IPS DF 19.7 (cell line): ENCODE measurements at places on chromosomes 5 and 9.
A peak's percentile ranks its signal among the peaks of the same experiment; 100 is the strongest.

GRCh38 chr9:128144239-128145181 is 4.7 kb upstream of the LCN2 start:
- DNase-seq: no peak

DNA sequence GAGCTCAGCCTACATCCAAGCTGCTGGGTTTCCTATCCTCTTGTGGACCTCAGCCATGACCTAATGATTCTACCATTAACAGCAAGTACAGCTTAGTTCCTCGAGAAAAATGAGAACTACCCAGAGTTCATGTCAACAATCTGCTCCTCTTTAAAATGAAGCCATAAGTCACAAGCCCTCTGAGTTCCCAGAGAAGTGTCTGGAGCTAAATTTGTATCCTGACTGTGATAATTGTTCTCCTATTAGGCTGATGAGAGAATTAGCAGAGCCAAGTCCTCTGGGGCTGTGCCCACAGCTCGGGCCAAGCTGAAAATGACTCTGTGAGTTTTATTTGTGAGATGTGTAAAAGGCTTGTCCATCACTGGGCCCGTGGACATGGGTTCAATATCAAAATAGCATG is 145.1 kb upstream of the SMIM23 start:
- no peak for DNase-seq

DNA sequence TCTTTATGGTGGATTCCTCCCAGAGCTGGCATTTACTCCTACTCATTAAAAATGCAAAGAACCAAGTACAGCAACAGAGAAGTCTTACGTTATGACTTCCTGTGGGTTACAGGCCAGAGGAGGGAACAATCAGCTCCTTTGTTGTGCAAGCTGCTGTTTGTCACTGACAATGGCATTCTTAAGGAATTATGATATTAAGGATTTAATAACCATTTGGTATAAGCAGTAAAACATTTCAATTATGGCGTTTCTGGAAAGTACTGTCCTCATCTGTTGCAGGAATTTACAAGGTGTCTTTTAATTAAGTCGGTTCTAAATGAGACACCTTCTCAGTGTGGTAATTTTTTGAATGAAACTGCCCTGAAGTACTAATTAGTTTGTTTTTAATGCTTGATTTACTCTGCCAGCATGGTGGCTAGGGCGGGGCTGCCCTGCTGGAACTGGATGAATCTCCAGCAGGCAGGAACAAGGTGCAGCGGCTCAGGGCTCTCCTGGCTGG is 49.1 kb upstream of the VDAC1 start:
- no peak for DNase-seq

- DNase-seq: no peak
Observed at GRCh38 chr5:6704361-6704851, 8.8 kb upstream of the TENT4A start.

- peak; percentile 45 for DNase-seq
Observed at GRCh38 chr5:68898951-68899471, 194.8 kb upstream of the SLC30A5 start.

- DNase-seq: peak; percentile 63
Observed at GRCh38 chr5:178895615-178896571, at the start of gene ZFP2. Gene ZFP2 (plus strand): TSS chr5:178895913. CDS start chr5:178931314, 35,401 bp downstream.

- DNase-seq: no peak
Observed at GRCh38 chr9:110125207-110125751, 82.7 kb downstream of the C9orf152 start.

DNA sequence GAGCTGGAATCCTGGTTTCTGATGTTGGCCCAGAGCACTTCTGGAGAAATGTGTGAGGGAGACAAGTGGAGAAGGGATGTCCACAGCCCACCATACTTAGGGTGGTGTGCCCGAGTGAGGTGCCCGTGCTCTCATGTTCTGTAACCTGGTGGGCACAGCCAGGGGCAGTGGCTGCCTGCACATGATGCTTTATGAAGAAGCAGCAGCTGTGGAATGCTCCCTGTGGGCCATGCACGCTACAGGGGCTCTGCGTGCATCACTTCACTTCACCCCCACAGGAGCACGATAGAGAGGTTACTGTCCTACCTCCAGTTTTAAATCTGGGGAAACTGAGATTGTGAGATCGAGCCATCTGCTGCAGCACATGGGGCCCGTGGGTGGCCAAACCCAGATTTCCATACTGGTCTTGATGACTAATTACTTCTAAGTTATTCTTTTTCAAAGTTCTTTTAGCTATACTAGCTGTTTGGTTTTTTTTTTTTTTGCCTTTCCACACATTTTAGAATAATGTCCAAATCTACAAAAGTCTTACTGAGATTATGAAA is 441.6 kb downstream of the GADD45G start:
- DNase-seq: no peak

DNA sequence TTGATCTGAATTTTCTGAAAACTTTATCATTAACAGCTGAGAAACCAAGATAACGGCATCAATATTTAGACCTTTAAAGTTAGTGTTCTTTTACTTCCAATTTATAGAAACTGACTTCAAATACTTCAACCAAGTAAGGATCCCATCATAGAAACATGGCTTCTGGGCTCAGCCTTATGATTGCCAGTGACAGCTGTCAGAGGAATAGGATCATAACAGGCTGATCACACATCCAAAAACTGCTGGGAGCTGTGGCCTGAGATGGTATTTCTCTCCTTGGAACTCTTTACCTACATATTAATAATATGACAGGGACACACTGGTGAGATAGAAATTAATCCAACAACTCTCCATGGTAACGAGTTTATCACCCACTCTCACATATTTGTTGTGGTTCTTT is 448.3 kb upstream of the NMUR2 start:
- no peak for DNase-seq

DNA sequence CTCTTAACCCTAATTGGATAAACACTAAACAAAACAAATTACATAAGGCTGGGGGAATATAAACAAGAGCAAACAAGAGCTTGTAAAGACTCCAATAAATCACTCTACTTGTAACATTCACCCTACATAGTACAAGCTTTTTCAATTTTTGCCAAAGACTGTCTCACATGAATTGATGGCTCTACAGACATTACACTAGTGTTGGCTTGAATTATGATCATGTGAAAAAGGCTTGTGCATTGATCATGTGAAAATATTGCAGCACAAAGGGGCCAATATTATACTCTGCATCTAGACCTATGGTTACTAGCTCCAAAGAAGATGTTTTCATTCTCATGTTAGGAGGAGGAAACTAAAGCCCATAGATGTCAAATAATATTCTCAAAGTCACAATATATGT is 212.6 kb downstream of the MCTP1 start:
- no peak for DNase-seq

GRCh38 chr9:7209990-7210389 is 452.2 kb downstream of the KDM4C start:
- no peak for DNase-seq

DNA sequence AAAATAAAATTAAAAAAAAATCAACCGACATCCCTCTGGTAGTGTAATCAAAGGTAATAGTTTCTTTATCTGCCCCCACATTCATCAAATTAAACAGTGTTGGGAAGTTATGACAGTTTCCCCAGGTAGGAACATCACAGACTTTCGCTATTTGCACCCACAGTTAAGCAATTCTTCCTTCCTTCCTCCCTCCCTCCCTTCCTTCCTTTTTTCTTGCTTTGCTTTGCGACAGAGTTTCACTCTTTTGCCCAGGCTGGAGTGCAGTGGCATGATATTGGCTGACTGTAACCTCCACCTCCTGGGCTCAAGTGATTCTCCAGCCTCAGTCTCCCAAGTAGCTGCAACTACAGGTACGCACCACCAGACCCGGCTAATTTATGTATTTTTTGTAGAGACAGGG is 10.8 kb upstream of the BICD2 start:
- no peak for DNase-seq

GRCh38 chr5:66643387-66643786 is 47.2 kb downstream of the MAST4 start:
- DNase-seq: no peak

DNA sequence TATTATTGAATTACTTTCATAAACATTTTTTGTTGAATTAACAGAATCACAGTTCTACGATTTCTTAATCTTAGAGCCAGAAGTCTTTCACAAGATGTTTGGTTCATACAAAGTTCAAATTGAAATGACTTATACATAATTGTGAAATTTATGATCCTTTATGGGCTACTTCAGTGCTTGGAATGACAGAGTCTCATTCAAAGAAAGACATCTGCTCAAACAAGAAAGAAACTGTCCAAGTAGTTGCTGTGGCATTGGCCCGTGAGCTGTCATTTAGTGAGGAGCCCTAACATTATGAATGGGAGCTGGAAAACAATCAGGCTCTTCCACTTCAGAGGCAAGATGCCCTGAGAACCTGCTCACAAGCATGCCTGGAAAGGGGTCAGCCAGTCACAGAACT is 63.4 kb downstream of the AUH start:
- DNase-seq: no peak

DNA sequence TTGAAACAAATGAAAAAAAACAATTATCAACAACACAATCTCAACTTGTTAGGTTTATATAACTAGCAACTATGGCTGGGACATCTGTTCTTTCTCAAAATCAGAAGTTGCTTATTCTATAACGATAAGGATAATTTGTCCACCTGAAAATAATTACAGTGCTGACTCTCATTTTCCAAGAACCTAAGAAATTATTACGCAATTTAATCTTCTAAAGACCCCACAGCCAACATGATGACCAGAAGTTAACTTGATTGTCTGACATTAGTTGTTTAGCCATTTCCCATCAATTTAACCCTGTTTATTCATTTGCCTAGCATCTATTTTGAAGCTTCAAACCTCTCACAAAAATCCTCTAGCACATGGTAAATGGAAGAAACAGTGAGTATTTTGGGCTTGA is 293.8 kb downstream of the ELAVL2 start:
- DNase-seq: no peak

DNA sequence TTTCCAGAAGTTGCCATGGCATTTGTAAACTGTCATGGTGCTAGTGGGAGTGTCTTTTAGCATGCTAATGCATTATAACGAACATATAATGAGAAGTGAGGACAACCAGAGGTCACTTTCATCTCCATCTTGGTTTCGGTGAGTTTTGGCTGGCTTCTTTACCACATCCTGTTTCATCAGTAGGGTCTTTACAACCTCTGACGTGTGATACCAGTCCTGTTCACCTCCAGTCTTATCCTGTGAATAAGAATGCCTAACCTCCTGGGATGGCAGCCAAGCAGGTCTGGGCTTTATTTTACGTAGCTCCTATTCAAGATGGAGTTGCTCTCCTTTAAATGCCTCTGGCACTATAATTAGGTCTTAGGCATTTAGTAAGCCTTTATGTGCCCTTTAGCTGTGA is 20.4 kb upstream of the RFK start:
- DNase-seq: no peak

DNA sequence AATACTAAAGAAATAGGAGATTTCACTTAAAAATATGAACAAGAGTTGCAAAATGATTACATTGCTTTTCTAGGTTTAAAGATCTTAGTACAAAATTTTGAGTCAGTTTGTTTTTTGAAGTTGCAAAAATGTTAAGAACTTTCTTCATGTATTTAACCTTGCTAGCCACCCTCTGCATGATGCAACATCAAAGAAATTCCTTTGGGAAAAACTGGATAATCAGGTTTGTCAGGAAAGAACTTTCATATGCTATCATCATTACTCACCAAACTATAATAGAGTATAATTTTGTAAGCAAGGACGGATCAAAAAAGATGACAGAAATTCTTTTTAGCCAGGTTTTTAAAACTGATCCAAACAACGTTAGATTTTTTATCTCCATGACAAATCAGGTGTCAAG is 116.9 kb upstream of the MRPS30 start:
- no peak for DNase-seq

DNA sequence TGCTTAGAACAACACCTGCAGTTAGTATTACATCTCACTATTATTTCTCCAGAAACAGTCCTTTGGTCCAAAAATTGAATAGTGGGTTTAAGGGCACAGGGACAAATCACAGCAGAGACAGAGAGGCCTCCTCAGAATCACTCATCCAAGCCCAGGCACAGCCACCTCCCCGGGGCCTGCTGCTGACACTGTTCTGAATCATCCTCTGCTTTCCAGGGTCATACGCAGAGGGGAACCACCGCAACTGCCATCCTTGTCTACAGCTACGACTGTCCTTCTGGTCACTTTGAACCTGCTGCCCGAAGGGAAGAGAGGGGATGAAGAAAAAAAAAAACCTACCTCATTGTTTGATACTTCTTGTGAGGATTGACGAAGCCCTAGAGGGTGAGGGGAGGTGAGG is 35.3 kb upstream of the MAN2A1 start:
- DNase-seq: no peak

DNA sequence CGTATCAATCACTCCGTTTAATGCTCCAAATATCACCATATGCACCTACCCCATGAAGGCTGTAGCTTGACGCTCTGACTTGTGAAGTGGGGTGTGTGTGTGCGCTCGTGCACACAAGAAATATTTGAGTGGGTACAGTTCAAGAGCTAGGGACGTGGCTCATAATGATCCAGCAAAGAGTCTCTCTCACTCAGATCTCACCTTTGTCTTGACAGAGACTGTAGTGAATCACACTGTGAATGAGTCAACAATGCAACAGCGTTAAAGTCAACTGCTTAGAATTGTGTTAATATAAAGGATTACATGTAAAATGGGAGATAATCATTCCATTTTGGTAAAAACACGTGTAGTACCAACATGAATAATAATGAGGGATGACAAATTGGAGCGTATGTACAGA is 119.4 kb downstream of the MED27 start:
- no peak for DNase-seq

- no peak for DNase-seq
Observed at GRCh38 chr9:26169708-26170107, 491.5 kb upstream of the TUSC1 start.

GRCh38 chr9:121863955-121864354 is 212.5 kb downstream of the DAB2IP start:
- DNase-seq: no peak

DNA sequence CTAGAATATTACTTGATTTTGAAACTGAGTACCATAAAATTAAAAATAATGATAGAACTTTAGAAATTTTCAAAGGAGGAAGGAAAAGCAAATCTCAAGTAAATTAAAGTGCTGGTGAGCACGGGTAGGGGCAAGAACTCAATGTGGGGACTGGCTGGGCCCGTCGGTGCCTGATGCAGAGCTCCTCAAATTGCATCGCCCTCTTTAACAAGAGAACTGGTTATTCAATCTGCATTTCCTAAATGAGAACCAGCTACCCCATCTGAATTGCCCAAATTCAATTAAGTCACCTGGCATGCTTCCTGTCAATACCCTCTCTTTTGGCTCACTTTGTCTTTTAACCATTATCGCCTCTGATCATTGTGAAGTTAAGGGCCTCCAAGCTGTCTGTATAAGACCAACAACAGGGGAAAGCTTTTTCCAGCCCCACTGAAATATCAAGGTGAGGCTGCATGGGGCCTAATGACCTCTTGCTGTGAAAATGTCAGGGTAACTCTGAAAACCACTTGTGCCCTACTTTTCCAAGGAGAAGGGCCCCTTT is 316.7 kb downstream of the SLIT3 start:
- DNase-seq: no peak

DNA sequence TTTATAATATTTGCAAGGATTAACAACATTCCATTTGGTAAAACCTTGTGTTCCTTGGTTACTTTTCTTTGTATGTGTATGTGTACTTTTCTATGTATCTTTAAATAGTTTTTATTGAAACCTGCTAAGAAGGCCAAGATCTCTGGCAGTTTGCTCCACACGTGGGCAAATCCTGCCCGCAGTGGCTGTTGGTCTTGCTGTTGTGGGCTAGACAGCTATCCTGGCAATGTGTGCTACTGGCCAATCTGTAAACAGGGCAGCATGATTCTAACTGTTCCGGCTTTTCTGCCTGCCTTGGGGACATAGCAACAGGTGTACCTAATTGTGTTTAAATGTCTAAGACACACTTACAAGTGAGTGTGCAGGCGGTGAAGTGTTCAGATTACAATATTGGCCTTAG is 286.6 kb downstream of the RFX3 start:
- DNase-seq: no peak

GRCh38 chr9:114237781-114238180 is 82.4 kb downstream of the COL27A1 start:
- DNase-seq: no peak
